ENCODE measurements at places on chromosomes 2 and 18. TPM values are rescaled to one million over a fixed set of nuclear protein-coding genes. Genes with fewer than 3 reads are reported as not detected.

- no peaks in the 10 kb centered on the region for H3K4me1 ChIP-seq
- no peak overlapping the region for H3K4me3 ChIP-seq
- H3K27me3 ChIP-seq: peaks cover 5% of the 10 kb centered on the region
Observed at GRCh38 chr2:10239561-10239967, 63.1 kb upstream of the HPCAL1 start.

DNA sequence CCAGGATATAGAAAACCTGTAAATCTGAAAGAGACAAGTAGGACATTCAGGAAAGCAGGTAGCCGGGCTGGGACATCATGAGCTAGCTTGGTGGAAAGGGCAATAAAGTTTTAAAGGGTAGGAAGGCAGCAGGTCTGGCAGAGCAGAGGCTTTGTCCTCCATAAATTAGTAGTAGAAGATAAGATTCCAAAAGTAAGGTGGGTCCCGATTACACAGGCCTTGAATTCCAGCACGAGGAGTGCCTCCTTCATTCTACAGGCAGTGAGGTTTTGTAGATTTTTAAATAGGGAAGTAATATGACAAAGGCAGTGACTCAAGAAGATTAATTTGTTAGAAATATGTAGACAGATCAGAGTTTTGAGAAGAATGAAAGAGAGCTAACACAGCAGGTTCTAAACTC lies 160.7 kb downstream of the DTNB start:
- no peaks in the 10 kb centered on the region for H3K27me3 ChIP-seq
- no peaks in the 10 kb centered on the region for H3K4me1 ChIP-seq
- H3K27ac ChIP-seq: no peak overlapping the region

GRCh38 chr18:12598181-12598930 lies 59.6 kb downstream of the SPIRE1 start:
- no peaks in the 10 kb centered on the region for H3K36me3 ChIP-seq
- peaks cover 29% of the 10 kb centered on the region for H3K4me1 ChIP-seq
- H3K27ac ChIP-seq: no peak overlapping the region
- no peak overlapping the region for H3K4me3 ChIP-seq
- DNase-seq: no peak
- H3K27me3 ChIP-seq: no peaks in the 10 kb centered on the region

GRCh38 chr18:79187532-79188277 lies 118.5 kb downstream of the ATP9B start:
- no peak for DNase-seq
- H3K4me1 ChIP-seq: no peaks in the 10 kb centered on the region
- no peak overlapping the region for H3K27ac ChIP-seq

DNA sequence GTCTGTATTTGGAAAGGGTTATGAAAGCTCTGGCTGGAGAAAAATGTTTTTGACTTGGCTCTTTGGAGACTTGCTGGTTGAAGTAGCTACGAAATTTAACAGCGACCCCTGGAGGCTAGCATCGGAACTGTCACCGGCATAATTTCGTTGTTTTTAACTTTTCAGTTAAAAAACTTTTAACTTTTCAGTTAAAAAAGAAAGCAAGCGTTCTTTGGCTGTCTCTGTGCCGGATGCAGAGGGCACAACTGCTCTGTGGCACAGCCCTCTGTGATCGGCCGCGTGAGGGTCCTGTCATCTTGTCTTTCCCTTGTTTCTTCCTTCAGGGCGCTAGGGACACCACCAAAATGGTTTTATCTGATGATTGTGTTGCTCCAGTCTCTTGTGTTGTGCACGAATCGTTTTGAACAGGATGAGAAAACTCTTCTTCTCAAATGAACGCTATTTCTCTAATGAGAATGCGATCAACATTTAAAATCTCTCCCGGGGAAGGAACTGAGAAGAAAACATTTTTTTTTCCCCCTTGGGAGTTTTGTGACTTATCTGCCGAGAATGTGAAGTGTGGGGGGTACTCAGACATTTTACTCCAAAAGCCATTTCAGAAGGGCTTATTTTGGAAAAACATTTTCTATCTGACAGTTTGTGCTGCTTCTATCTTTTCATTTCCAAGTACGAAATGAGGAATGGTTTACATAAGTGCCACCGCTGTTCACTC lies 57.1 kb downstream of the ADCYAP1 start:
- H3K4me3 ChIP-seq: peak overlapping the region; percentile 39

GRCh38 chr2:206859330-206859739 lies 80.0 kb upstream of the CPO start:
- H3K4me3 ChIP-seq: no peak overlapping the region
- DNase-seq: no peak
- no peak overlapping the region for H3K27ac ChIP-seq
- no peaks in the 10 kb centered on the region for H3K4me1 ChIP-seq
- no peaks in the 10 kb centered on the region for H3K27me3 ChIP-seq
- H3K36me3 ChIP-seq: no peaks in the 10 kb centered on the region

DNA sequence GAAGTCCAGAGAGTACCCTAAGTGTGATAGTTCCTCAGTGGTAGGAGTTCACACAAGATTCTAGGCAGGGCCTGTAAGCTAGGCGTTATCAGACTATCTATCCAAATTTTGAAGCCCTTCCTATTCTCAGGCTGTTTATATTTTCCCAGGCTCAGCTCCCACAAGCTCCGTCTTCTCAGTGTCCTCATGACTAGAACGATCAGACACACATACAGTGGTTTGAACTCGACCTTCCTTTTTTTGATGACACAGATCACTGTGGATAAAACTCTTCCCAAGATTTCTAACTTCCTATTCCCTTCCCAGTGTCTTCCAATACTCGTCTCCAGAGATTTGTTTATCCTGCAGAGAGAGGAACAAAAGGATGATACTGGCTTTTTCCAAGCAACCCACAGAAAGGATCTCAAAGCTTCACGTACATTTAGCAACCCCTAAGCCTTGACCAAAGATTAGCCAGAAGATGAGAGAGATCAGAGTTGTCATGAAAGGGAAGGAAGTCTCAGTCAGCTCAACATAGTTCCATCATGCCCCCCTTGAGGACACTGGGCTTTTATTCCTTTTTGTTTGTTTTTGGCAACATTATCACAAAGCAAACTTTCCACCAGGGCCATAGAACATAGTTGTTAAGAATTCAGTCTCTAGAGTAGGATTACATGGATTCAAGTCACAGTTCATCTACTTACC lies 42.3 kb upstream of the DOK6 start:
- no peaks in the 10 kb centered on the region for H3K4me1 ChIP-seq
- H3K27me3 ChIP-seq: no peaks in the 10 kb centered on the region
- DNase-seq: no peak
- no peaks in the 10 kb centered on the region for H3K36me3 ChIP-seq
- no peak overlapping the region for H3K27ac ChIP-seq

DNA sequence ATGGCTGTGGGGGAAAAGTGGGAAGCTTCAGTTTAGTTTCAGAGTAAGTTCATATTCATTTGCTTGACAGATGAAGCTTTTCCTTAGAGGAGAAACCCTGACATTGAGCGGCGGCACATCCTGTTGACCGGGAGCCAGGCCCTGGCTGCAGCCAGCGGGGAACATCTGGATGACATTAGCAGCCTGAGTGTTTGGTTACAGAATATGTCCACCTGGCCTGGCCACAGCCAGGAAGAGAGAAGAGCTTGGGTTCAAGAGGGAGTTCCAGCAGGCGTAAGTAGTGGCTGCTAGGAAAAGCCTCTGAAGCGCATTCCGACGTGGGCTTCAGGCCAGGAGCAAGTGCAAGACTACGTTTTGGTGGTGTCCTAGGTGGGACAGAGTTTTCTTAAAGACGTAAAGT lies 144.9 kb upstream of the MYCN start:
- no peak overlapping the region for H3K27ac ChIP-seq
- H3K4me3 ChIP-seq: no peak overlapping the region
- DNase-seq: no peak
- no peaks in the 10 kb centered on the region for H3K36me3 ChIP-seq

DNA sequence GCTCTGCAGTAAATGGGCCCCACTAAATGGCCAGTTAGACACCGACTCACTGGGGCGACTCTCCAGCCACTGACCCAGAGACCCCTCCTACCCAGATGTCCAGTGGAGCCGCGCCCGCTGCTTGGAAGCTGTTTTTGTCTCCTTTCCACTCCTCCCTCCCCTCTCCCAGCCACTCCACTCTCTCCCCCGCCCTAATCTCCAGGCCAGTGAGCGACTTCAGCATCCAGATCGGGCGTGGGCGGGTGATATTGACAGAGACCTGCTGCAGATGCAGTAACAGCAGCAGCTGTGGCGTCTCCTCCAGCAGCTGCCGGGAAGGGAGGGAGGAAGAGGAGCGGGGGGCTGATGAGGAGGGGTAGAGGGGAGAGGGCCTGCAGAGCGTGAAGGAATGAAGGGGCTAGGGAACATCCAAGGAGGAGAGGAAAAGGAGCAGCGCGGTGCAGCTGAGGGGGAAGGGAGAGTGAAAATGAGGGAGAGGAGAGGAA lies at the start of gene SCN7A:
SCN7A (minus strand) TSS at position 110 of the 485 bp plus-strand sequence. CDS start 16,553 bp downstream, outside the sequence.
- no peak within 1 kb of the TSS for H3K27ac ChIP-seq
- H3K4me1 ChIP-seq: no peaks in the 10 kb centered on the region
- DNase-seq: peak; percentile 87
- H3K36me3 ChIP-seq: no peaks in the 10 kb centered on the region

DNA sequence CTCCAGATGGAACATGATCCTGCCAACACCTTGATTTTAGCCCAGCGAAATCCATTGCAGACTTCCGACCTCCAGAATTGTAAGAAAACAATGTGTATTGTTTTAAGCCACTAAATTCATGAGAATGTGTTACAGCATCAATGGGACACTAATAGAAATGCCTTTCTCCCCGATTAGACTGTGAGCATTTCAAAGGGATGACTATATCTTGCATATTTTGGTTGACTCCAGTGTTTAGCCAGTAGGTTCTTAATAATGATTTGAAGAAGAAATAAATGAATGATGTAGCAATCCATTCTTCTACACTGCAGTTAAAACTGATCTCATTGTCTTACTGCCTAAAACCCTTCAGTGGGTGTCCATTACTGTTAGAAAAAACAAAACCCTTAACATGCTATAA lies 67.4 kb upstream of the ACVR1C start:
- no peak for DNase-seq
- peaks cover 2% of the 10 kb centered on the region for H3K4me1 ChIP-seq
- no peaks in the 10 kb centered on the region for H3K36me3 ChIP-seq
- H3K4me3 ChIP-seq: no peak overlapping the region
- no peaks in the 10 kb centered on the region for H3K27me3 ChIP-seq
- H3K27ac ChIP-seq: no peak overlapping the region

- H3K27ac ChIP-seq: no peak overlapping the region
- H3K4me3 ChIP-seq: no peak overlapping the region
- H3K4me1 ChIP-seq: peaks cover 6% of the 10 kb centered on the region
- H3K27me3 ChIP-seq: no peaks in the 10 kb centered on the region
- DNase-seq: no peak
- peaks cover 3% of the 10 kb centered on the region for H3K36me3 ChIP-seq
Observed at GRCh38 chr2:120952318-120952717, 216.7 kb downstream of the GLI2 start.

DNA sequence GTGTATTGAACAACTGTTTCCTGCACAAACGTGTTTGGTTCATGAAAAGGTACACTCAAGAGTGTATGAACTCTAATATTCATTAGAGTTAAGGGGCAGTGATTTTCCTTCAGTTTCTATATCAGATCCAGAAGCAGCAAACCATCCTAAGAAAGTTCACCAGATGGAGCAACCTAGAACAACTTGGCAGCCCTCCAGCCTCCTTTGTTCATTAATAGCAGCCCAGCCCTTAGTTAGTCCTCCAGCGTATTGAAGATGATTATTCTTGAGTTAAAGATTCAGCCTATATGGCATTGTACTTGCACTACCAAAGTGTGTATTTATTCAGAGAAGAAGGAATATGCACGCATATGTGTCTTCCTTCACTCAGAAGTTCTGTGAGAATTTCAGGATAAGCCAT lies 365.5 kb downstream of the SETBP1 start:
- H3K27me3 ChIP-seq: no peaks in the 10 kb centered on the region
- no peak overlapping the region for H3K27ac ChIP-seq
- no peak overlapping the region for H3K4me3 ChIP-seq
- H3K4me1 ChIP-seq: peaks cover 6% of the 10 kb centered on the region

- DNase-seq: no peak
- H3K27me3 ChIP-seq: no peaks in the 10 kb centered on the region
- no peaks in the 10 kb centered on the region for H3K36me3 ChIP-seq
- peaks cover 9% of the 10 kb centered on the region for H3K4me1 ChIP-seq
Observed at GRCh38 chr2:191153716-191154115, 2.9 kb upstream of the STAT4 start.

- H3K27ac ChIP-seq: no peak overlapping the region
- no peak for DNase-seq
- H3K4me1 ChIP-seq: no peaks in the 10 kb centered on the region
- peaks cover 60% of the 10 kb centered on the region for H3K36me3 ChIP-seq
Observed at GRCh38 chr18:47863041-47863440, 67.4 kb downstream of the SMAD2 start.

GRCh38 chr2:68295516-68295915 lies 24.2 kb downstream of the CNRIP1 start:
- no peak for DNase-seq
- H3K4me1 ChIP-seq: peaks cover 9% of the 10 kb centered on the region
- no peak overlapping the region for H3K4me3 ChIP-seq
- H3K27ac ChIP-seq: no peak overlapping the region

Gene CYS1
- total RNA-seq: not detected

Gene CRACDL
- 13.0 TPM for total RNA-seq

Gene STK39
- total RNA-seq: 13.8 TPM

Gene CCDC121
- total RNA-seq: 2.2 TPM

Gene PID1
- 19.2 TPM for total RNA-seq

Gene KATNAL2
- total RNA-seq: 2.3 TPM
